Renal pelvis (tissue), 12 donors: ENCODE measurements at places on chromosomes 11 and 22. TPM values are rescaled to one million over a fixed set of nuclear protein-coding genes. Genes with fewer than 3 reads are reported as not detected.
A peak's percentile ranks its signal among the peaks of the same experiment; 100 is the strongest.

DNA sequence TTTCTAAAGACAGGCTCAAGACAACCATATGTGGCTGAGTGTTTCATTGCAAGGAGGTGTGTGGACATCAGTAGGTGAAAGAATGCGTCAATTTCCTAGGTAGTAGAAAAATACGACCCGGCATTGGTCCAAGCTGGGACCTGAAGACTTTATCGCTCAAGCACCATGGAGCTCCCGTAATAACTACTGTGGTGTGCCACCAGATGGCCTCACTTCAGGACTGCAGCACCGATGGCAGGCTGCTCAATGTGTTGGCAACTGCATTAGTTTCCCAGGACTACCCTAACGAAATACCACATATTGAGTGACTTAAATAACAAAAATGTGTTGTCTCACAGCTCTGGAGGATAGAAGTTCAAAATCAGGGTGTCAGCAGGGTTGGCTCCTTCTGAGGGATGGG, 72.4 kb upstream of the FAT3 start:
- DNase-seq: no peak

DNA sequence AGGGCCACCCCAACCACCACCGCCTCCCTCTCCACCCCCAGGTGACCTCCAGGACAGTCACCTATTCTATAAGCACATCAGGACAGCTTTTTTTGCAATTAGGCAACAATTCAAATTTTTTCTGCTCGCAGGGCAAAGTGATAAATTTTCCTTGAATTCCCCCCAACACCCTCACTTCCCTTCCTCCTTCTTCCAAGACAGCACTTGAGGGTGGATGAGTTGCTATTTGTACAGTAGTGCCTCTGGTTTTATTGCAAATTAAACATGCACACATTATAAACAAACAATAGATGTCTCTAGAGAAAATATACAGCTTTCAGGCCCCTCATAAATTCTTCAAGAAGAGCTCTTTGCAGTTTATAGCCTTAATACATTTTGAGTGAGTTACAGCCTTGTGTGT, 80.9 kb upstream of the USP47 start:
- DNase-seq: peak; percentile 10

DNA sequence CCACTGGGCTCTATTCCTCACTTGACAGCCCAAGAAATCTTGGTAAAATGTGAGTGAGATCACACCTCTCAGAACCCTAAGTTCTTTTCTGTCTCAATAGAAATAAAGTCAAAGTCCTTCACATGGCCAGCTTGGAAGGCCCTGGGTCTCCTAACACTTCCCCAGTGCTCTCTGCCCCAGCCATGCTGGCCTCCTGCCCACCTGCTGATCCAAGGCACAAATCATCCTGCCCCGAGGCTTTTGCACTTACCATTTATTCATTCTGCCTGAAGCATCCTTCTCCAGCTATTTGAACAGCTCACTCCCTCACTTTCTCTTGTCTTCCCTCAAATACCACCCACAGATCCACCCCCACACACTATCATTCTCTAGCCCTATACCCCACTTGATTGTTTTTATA, 26.4 kb downstream of the ISX start:
- no peak for DNase-seq

GRCh38 chr22:29156507-29156906, 49.2 kb upstream of the EMID1 start:
- no peak for DNase-seq

DNA sequence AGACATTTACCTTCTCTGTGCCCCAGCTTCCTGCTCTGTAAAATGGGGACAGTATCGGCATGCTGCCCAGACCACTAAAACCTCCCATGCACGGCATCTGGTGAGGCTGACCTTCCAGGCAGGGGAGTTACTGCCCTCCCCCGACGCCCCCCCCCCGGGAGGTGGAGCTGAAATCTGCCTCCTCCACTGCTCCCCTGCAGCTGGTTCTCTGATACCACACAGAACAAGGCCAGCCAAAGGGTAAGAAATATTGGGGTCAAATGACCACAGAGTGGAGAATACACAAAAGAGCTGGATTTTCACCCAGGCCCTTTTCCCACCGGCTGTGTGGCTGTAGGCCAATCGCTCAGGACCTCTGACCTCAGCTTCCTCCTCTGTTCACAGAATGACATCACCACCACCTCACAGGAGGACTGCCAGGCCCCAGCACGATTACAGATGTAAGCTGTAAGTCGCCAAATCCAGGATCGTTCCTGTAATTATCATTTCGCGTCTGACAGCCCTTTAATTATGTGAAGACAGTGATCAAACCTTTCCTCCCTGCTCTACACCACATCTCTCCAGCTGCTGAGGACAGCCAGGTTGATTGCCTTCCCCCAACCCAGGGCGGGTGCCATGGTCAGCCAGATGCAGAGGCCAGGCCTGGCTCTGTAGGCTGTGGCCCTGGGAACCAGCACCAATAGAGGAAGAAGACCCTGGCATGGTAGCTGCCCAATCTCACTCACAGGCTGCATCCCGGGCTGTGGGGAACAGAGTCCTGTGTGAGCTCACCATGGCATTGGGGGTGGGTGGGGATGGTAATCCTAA, 35.7 kb upstream of the KLHL35 start:
- peak; percentile 52 for DNase-seq

CSNK2A3 gene
- 1.9 TPM for polyA plus RNA-seq

MRGPRX4 gene
- polyA plus RNA-seq: not detected

CLMP gene
- 27.2 TPM for polyA plus RNA-seq
